ENCODE measurements at places on chromosomes 1 and 21. TPM values are rescaled to one million over a fixed set of nuclear protein-coding genes. Genes with fewer than 3 reads are reported as not detected.

- DNase-seq: peak; percentile 90
Measured at GRCh38 chr1:85200463-85201339, at the start of gene SYDE2. SYDE2 (minus strand) TSS chr1:85201016; CDS start chr1:85200996, 20 bp downstream.

GRCh38 chr1:209086486-209087192 is 496.9 kb upstream of the CAMK1G start:
- no peak for DNase-seq

DNA sequence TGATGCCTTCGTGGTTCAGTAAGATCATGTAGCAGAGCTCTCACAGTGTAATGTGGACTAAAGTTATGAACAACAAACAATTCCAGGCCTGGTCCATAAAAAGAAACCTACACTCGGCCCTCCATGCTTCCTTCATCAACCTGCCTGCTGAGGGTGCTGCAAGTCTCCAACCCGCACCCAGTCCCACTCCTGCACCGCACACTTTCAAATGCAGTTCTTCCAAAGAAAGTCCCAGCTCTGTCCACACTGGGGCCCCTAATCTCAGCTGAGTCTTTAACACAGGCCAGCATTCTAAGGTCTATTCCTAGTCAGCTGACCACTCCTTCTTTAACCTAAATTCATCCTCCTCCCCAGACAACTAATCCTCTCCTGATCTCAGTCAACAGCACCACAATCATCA is 71.5 kb upstream of the NR5A2 start:
- no peak for DNase-seq

GRCh38 chr1:54979327-54979891 is 1.0 kb upstream of the TMEM61 start:
- no peak for DNase-seq

- no peak for DNase-seq
Measured at GRCh38 chr21:36825658-36826057, 126.7 kb downstream of the SIM2 start.

DNA sequence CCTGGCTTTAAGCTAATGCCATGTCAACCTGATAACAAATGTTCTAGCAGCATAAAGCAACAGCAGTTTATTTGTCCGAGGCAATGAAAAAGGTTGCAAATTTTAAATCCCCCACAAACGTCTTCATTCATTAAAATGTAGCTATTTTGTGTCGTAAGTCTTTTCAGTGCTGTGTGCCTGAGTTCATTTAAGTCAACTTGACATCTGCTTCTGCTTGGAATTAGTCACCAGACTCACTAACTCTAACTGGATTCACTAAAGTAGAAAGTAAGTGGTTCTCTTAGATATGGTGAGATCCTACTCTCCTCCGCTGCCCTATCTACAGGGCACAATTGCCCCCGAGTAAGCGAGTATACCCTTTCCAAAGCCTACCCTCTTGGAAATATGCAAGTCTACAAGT is 118.4 kb upstream of the CHRM3 start:
- DNase-seq: no peak

DNA sequence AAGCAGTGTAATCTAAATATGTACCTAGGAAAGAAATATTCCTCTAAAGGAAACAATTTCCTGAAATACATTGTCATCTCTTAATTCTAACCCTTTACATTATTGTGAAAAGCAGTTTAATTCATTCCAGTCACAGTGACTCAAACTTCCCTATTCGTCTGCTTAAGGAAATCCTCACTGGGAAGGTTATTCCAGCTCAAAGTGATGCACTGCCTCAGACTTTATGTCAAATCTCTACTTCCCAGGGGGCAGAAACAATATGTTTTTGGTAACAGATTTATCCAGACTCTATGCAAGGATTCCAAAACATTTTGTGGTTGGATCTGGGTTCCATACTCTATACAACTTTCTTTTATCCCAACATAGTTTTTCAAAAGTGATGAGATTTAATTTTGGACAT is 145.2 kb downstream of the NTMT2 start:
- no peak for DNase-seq

DNA sequence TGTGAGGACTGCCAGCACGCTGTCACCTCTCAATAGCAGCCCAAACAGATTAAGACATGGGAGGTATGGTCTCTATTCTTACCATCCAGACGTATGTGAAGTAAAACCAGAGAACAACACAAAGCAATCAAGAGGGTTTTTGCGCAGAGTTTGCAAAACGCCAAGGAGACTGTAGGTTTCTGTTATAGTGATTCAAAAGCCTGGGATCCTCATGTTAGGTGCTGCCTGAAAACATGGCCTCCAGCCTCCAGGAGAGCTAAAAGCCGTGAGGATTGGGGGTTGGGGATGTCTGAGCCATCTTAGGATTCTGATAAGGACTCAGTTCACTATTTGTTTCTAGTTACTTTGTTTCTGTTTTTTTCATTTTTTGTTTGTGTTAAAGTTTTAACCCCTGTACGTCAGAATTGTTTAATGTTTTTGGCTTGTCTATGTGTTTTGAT is 4.2 kb upstream of the CCT8 start:
- no peak for DNase-seq

DNA sequence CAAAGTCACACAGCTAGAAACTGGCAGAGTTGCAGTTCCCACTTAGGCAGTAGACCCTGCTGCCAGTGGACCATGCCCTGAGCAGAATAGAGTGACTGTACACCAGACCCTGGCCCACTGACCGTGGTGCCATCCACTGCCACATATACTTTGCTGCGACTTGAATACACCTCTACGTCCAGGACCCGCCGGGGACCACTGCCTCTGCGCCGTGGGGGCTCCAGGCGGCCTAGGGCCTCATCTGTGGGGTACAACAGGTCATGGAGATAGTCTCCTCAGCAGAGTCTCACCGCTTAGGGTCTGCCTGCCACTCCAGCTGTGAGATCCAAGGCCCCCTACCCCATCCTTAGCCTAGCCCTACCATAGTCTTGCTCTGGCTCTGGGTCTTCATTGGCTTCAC is 1.6 kb downstream of the POMGNT1 start:
- DNase-seq: no peak

DNA sequence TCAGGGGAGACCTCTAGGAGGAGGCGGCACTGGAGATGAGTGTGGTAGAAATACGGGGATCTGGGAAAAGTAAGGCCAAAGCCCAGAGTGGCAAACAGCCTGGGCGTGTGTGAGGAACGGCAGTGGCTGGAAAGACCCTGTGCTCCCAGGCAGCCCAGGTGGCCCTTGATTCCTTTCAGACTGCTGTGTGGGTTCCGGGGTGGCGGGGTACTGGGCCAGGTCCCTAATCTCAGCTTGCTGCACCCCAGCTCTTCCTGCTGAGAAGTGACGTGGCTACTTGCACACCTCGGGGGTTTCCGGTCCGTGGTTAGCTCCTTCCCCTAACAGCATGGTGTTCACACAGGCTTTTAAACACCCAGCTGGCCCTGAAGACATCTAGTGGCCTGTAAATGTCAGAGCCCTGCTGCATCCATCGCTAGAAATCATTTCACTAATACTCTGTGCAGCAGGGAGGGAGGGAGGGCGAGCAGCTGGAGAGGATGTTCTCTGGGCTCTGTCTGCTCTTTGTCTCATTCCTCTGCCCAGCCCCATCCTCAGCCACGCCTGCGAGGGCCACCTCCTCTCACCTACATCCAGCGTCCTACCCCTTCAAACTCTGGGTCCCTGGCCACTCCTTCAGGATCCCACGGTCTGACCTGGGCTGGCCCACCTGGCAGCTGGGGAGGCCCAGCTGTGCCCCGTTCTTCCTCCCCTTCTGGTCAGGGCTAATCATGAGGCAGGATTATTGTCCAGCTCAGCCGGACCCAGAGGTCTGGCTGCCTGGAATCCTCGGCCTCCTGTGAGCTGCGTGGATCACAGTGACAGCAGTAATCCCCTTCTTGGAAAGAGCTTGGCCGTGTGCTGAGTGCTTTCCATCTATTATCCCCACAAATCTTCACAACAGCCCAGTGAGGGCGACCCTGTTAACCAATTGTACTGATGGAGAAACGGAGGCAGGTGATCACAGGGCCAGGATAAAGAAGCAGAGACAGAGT is 7.2 kb downstream of the ZDHHC18 start:
- DNase-seq: peak; percentile 35

ADGRL2 gene
- total RNA-seq: 18.0 TPM

CD244 gene
- not detected for total RNA-seq

FCGR3B gene
- total RNA-seq: not detected
